ENCODE measurements at places on chromosomes 7 and 10. TPM values are rescaled to one million over a fixed set of nuclear protein-coding genes. Genes with fewer than 3 reads are reported as not detected.
A peak's percentile ranks its signal among the peaks of the same experiment; 100 is the strongest.

GRCh38 chr7:44920119-44920518, 34.8 kb upstream of the PURB start:
- no peaks in the 10 kb centered on the region for H3K36me3 ChIP-seq
- no peak overlapping the region for H3K4me3 ChIP-seq
- peak overlapping the region; percentile 56 for H3K27ac ChIP-seq
- H3K27me3 ChIP-seq: peaks cover 5% of the 10 kb centered on the region
- peaks cover 2% of the 10 kb centered on the region for H3K4me1 ChIP-seq
- no peak for DNase-seq

- peaks cover 10% of the 10 kb centered on the region for H3K27me3 ChIP-seq
- H3K27ac ChIP-seq: no peak overlapping the region
- peaks cover 33% of the 10 kb centered on the region for H3K4me1 ChIP-seq
- H3K4me3 ChIP-seq: no peak overlapping the region
Observed at GRCh38 chr7:16930946-16931345, 49.2 kb upstream of the AGR3 start.

DNA sequence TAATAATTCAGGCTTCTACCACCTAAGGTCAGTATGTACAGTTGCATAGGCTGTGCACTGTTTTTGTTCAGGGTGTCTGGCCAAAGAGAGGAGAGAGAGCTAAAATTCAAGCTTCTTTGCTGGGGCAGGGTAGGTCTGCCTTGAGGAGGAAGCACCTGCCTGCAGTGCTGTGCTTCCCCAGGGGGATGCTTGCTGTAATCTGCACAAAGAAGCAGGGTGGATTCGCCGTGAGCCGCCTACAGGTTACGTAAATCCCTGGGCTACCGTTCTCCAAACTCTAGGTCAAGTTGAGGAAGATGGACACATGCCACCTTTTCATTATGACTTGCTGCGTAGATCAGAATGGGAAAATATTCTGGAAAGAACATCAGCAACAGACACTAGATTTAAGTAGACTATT, 543.3 kb downstream of the TNS3 start:
- no peak overlapping the region for H3K27ac ChIP-seq
- DNase-seq: no peak
- H3K4me3 ChIP-seq: no peak overlapping the region
- H3K36me3 ChIP-seq: no peaks in the 10 kb centered on the region
- H3K4me1 ChIP-seq: no peaks in the 10 kb centered on the region

- no peaks in the 10 kb centered on the region for H3K4me1 ChIP-seq
- H3K27me3 ChIP-seq: peaks cover 18% of the 10 kb centered on the region
- no peaks in the 10 kb centered on the region for H3K36me3 ChIP-seq
- H3K4me3 ChIP-seq: no peak overlapping the region
Observed at GRCh38 chr10:86661161-86662025, 6.9 kb upstream of the LDB3 start.

DNA sequence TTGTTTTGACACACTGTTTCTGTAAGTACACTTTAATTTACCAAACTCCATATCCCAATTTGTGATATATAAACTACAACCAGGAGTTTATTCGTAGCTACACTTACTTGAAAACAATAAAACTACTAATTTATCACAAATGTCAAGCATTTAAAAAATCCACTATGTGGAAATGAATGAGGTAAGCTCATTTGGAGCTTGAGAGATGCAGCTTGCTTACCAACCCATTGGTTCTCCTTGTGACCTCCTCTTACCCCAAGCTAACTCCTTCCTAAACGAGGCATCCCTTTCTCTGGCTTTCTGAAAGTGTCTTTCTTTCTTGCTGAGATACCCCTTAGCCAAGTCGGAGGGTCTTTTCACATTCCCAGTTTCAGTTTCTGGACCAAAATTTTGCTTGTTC, 2.5 kb downstream of the OR6V1 start:
- no peaks in the 10 kb centered on the region for H3K27me3 ChIP-seq
- H3K36me3 ChIP-seq: no peaks in the 10 kb centered on the region
- H3K4me1 ChIP-seq: peaks cover 55% of the 10 kb centered on the region
- H3K27ac ChIP-seq: no peak overlapping the region

DNA sequence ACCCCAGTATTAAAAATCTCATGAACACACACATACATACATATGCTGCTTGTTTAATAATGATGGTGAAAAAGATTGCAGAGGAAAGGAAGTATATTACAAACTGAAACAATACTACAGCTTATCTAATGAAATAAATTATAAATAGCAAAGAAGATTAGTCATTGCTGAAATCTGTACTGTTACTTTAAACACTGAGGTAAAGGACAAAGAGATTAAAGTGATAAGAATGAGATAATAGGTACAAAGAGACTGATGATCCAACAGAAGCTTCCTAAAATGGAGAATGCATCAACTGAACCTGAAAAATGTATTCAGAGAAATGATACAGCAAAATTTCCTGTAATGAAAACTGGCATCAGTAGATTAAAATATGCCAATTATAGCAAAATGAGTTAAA, 91.5 kb upstream of the KCND2 start:
- no peaks in the 10 kb centered on the region for H3K4me1 ChIP-seq
- H3K36me3 ChIP-seq: no peaks in the 10 kb centered on the region
- H3K27ac ChIP-seq: no peak overlapping the region

- H3K4me1 ChIP-seq: peaks cover 4% of the 10 kb centered on the region
- H3K27ac ChIP-seq: peak overlapping the region; percentile 64
- no peaks in the 10 kb centered on the region for H3K27me3 ChIP-seq
- no peak overlapping the region for H3K4me3 ChIP-seq
- no peak for DNase-seq
Observed at GRCh38 chr7:99485094-99485493, 12.4 kb downstream of the ZNF789 start.

GRCh38 chr10:121999301-121999700, 10.3 kb downstream of the TACC2 start:
- no peak overlapping the region for H3K27ac ChIP-seq
- H3K4me1 ChIP-seq: no peaks in the 10 kb centered on the region
- no peak overlapping the region for H3K4me3 ChIP-seq
- H3K36me3 ChIP-seq: peaks cover 29% of the 10 kb centered on the region

- no peaks in the 10 kb centered on the region for H3K27me3 ChIP-seq
- no peak overlapping the region for H3K27ac ChIP-seq
- H3K4me1 ChIP-seq: no peaks in the 10 kb centered on the region
- DNase-seq: no peak
Observed at GRCh38 chr7:134155871-134156270, 28.7 kb downstream of the LRGUK start.

DNA sequence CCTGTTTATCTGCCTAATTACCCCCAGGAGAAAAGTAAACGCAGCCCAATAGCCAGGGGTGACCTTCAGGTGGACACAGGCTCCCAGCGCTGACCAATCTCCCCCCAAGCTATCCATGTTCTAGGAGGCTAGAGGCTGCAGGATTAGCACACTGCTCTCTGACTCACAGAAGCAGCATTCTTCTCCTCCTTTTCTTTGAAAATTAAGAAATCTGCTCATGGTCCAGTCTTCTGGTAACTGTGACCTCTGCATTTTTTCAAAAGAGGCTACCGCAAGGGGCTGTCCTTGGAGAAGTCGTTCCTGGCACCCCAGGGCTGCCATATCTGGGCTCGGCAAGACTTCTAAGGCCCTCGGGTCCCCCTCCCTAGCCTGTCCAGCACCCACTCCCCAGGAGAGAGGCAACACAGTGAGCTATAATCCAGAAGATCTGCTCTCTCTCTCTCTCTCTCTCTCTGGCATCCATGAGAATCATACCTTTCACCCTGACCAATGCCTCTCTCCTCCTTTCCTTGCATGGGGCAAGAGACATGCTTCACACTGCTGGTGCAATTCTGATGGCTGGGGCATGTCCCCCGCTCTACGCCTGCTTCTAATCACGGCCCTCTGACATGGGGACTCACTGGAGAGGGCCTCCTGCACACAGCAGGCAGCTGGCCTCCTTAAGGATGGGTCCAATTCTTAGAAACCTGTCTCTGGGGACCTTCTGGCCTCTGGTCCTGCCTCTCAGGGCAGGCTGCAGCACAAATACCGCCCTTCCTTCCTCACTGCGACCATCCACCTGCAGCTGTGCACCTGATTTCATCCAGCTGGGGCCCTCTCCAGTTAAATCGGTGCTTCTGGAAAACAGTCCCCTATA, 27.3 kb downstream of the ANXA11 start:
- no peaks in the 10 kb centered on the region for H3K36me3 ChIP-seq
- no peak for DNase-seq
- no peak overlapping the region for H3K4me3 ChIP-seq
- H3K27me3 ChIP-seq: no peaks in the 10 kb centered on the region
- peaks cover 40% of the 10 kb centered on the region for H3K4me1 ChIP-seq
- peak overlapping the region; percentile 90 for H3K27ac ChIP-seq

DNA sequence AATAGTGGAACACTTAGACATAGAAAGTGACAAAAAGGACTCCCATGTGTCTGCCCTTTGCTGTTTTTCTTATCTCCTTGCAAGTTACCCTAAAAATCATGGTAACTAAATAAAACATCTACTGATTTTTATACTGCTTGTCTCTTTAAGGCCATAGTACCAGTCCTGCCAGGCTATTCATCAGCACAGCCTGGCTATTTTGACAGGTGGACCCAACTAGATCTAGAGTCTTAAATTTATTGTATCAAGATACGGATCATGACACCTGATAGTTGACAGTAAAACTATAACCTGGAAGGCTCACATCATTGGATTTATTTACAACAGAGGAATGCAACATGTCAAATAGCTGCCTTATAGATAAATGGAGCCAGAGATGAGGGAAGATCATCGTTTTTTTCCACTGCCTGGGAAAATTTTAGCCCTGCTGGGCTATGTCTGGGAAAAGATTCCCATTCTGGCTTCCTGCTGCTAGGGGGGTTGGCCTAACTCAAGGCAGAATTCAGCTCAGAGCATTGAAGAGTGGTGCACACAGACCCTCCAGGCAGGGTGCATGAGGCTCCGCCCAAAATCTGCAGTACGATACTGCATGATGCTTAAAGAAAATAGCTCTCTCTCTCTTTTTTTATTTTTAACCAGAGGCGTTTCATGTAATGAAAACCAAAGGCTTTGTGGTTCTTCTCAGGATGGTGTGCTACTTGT, 292.0 kb upstream of the FZD8 start:
- no peaks in the 10 kb centered on the region for H3K4me1 ChIP-seq
- no peak for DNase-seq
- peaks cover 9% of the 10 kb centered on the region for H3K27me3 ChIP-seq
- no peaks in the 10 kb centered on the region for H3K36me3 ChIP-seq

DNA sequence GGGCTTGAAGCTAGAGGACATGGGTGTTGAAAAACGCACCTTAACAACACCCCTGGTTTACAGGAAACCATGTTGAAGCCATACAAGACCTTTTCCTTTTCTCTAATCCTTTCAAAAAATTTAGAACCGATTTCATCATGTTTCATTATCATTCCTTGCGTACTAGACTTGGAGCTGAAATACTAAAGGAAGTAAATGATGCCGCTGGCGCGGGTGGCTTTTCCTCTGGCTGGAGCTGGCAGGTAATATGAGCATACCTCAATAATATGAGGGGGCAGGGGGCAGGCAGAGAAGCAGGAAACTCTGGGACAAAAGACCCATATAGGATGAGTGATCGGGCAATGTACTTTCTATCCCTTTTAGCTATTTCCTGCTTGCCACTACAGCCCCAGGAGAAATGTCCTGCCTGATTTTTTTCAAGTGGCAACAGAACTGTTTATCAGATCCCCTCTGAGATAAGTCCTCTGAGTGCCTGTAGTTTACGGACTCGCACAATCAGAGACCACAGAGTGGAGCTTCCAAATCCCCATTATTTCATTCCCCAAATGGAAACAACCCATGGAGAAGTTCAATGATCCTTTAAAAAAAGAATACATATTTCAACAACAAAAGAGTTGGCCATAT, 450.1 kb downstream of the KCNMA1 start:
- no peak overlapping the region for H3K27ac ChIP-seq
- no peak overlapping the region for H3K4me3 ChIP-seq
- H3K27me3 ChIP-seq: peaks cover 33% of the 10 kb centered on the region
- no peaks in the 10 kb centered on the region for H3K36me3 ChIP-seq
- H3K4me1 ChIP-seq: no peaks in the 10 kb centered on the region

GRCh38 chr10:71648933-71649320, 70.7 kb downstream of the C10orf105 start:
- peaks cover 11% of the 10 kb centered on the region for H3K4me1 ChIP-seq
- H3K36me3 ChIP-seq: no peaks in the 10 kb centered on the region
- H3K27ac ChIP-seq: no peak overlapping the region
- H3K27me3 ChIP-seq: no peaks in the 10 kb centered on the region
- no peak overlapping the region for H3K4me3 ChIP-seq

DNA sequence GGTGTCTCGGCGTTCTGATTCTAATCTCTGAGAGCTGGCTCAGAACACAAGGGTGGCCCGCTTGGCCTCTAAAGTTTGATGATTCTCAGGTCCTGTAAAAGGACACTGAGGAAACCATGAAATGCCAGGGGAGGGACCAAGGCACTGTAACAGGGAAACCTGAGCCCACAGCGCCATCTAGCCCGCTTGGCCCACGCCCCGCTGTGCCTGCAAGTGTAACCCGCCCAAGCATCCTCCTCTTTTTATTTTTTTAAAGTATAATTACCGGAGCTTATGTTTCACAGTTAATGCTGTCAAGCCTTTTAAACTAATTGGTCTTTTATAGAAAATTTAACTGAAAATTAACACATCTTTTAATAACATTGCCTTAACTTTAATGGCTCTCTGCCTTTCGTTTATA, 734.7 kb downstream of the KCNMA1 start:
- no peaks in the 10 kb centered on the region for H3K36me3 ChIP-seq
- H3K4me3 ChIP-seq: peak overlapping the region; percentile 13
- peak; percentile 20 for DNase-seq

- H3K4me3 ChIP-seq: no peak overlapping the region
- H3K27me3 ChIP-seq: no peaks in the 10 kb centered on the region
- peaks cover 4% of the 10 kb centered on the region for H3K36me3 ChIP-seq
- no peak for DNase-seq
Observed at GRCh38 chr10:96639899-96640298, 53.1 kb upstream of the TM9SF3 start.

- no peak overlapping the region for H3K27ac ChIP-seq
- H3K4me1 ChIP-seq: no peaks in the 10 kb centered on the region
- H3K4me3 ChIP-seq: no peak overlapping the region
- no peak for DNase-seq
- no peaks in the 10 kb centered on the region for H3K36me3 ChIP-seq
Observed at GRCh38 chr10:98302741-98303365, 34.9 kb upstream of the LOXL4 start.

GRCh38 chr7:150462413-150462812, 12.0 kb downstream of the GIMAP8 start:
- no peak overlapping the region for H3K27ac ChIP-seq
- no peaks in the 10 kb centered on the region for H3K4me1 ChIP-seq
- no peaks in the 10 kb centered on the region for H3K27me3 ChIP-seq

GRCh38 chr10:86368046-86368445, 1.5 kb upstream of the GRID1 start:
- no peak for DNase-seq
- H3K36me3 ChIP-seq: peaks cover 8% of the 10 kb centered on the region
- H3K27ac ChIP-seq: no peak overlapping the region
- peaks cover 10% of the 10 kb centered on the region for H3K4me1 ChIP-seq
- H3K4me3 ChIP-seq: peak overlapping the region; percentile 64

The DRGX gene
- not detected for polyA plus RNA-seq

The TRIM50 gene
- polyA plus RNA-seq: not detected

The GIMAP7 gene
- polyA plus RNA-seq: 5.2 TPM

The IMMP2L gene
- 22.2 TPM for polyA plus RNA-seq

The ANKRD1 gene
- not detected for polyA plus RNA-seq

The ANKRD30A gene
- not detected for polyA plus RNA-seq

The HOXA10 gene
- not detected for polyA plus RNA-seq

The AMZ1 gene
- 2.3 TPM for polyA plus RNA-seq
